NCI-H774 (cell line): ENCODE measurements at places on chromosomes 7 and 10.

DNA sequence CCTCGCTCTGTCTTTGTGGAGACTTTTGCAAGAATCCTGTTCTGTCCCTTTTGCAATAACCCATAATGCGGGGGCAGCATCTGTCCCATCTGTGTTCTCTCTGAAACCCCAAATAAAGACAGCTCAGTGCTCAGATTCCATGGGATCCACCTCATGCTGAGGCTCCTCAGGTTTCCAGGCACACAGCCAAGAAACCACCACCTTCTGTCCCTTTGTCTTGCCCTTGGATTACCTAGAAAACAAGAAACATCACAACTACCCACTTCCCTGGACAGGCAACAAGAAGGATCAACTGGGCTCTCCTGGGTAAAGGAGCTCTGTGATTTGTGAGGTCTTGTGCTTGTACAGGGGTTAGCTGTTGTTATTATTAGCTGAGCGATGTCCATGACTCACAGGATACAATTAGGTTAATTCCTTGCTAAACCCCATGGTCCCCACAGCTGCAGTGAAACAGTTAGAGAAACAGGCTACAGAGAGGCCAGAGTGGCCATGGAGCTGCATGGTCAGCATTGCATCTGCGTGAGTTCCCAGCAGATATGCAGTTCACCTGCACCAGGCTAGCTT lies 50.2 kb downstream of the CXCL12 start:
- DNase-seq, result no peak

GRCh38 chr7:22331704-22332103 lies 25.2 kb downstream of the RAPGEF5 start:
- DNase-seq, result no peak

- DNase-seq, result no peak
Measured at GRCh38 chr10:91051829-91052228, 130.9 kb upstream of the ANKRD1 start.

- no peak for DNase-seq
Measured at GRCh38 chr10:91495402-91495801, 85.3 kb downstream of the HECTD2 start.

GRCh38 chr7:127713758-127714157 lies 61.8 kb downstream of the SND1 start:
- DNase-seq, result no peak

- DNase-seq, result no peak
Measured at GRCh38 chr7:3243256-3243655, 57.8 kb upstream of the SDK1 start.

DNA sequence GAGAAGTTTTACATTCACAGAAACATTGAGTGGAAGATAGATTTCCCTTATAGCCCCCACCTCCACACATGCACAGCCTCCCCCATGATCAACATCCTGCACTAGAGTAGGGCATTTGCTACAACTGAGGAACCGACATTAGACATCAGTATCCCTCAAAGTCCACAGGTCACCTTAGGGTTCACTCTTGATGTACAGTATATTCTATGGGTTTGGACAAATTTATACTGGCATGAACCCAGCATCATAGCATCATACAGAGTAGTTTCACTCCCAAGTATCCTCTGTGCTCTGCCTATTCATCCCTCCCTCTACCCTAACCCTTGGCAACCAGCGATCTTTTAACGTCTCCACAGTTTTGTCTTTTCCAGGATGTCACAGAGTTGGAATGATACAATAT lies 64.4 kb downstream of the VSTM4 start:
- DNase-seq, result no peak

GRCh38 chr7:101273206-101273605 lies 28.3 kb upstream of the FIS1 start:
- no peak for DNase-seq

GRCh38 chr7:92590711-92591310 lies 621 bp upstream of the FAM133B start:
- no peak for DNase-seq

DNA sequence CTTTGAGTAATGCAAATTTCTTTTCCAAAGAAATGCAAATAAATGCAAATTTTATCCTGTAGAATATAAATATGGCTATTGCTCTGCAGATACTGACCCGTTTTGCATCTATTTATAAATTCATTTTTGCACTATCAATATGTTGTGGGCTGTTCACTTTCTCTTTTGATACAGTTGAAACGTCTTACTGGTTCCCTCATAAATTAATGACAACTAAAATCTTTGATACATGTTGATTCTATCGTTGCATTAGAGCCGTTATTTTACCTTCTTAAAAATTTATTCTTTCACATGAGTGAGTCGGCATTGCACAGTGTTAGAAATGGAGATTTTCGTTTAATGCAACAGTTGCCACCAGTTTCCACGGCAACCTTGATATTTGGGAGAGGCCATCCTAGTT lies 689.3 kb upstream of the FOXK1 start:
- no peak for DNase-seq

- no peak for DNase-seq
Measured at GRCh38 chr10:113000442-113000841, 50.4 kb downstream of the TCF7L2 start.

GRCh38 chr7:140640727-140641523 lies at the start of gene DENND2A:
TSS of gene DENND2A (minus strand) at chr7:140640813. CDS start at chr7:140602397, 38,416 bp downstream.
- DNase-seq, result peak; percentile 42

DNA sequence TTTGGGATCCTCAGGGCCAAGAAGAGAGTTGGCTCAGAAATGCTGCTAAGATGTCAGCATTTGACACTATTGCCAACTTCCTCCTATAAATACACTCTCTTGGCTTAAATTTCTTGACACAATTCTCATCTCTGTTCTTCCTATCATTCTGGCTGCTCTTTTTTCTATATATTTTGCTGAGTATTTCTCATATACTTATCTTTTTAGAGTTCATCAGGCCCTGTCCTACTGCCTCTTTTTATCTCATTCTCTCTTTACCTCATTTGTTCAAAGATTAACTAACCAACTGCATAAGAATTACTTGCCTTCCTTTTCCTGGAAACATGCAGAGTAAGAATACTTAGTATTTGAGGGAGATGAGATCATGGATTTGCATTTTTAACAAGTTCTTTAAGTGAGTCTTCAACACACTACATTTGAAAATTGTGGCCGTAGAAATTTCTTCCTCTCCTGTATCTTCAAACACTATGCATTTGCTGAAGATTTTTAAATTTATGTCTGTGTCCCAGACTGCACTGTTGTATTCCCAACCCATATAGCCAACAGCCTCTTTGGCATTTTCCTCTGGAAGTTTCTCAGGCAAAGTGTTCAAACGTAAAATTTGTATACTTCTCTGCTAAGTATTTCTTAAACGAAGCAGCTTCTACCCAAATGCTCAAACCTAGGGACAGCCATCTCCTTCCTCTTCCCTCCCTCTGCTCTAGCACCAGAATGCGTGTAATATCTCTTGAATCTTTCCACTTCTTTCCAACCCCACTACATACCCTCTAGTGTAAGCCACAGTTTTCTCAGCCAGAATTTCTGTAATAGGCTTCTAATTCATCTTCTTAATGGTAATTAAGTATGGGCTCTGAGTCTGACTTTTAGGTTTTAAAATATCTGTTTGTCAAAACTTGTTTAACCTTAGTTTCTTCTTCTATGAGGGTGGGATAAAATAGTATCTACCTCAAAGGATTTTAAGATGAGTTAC lies 35.5 kb downstream of the ARL4A start:
- DNase-seq, result no peak

DNA sequence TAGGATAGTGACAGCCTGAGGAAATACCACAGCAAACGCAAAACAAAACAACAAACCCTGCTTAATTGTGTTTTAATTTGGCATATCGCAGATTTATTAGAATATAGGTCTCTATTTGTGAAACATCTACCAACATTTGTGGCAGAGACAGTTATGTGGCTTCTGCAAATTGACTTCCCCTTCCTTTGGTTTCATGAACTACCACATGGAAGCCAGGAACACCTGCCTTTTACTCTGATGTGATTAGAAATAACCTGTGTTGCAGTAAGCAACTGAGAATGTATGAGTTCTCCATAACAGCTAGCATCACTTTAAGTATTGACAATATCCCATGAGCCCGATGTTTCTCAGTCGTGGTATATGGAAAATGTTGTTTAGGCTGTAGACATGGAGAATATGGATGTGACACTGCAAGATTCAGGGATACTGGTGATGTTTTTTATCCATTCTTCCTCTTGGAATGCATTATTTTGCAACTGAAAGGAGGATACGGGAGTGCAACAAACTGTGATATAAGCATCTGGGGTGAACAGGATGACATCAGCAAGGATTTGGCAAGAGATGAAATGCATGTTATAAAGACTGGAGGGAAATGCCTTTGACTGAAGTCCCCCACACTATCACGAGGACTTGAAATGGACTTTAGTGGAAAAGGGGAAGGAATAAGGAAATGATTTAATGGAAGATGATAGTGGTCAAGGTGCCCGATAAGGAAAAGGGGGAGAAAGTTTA lies 95.9 kb downstream of the CUBN start:
- no peak for DNase-seq

DNA sequence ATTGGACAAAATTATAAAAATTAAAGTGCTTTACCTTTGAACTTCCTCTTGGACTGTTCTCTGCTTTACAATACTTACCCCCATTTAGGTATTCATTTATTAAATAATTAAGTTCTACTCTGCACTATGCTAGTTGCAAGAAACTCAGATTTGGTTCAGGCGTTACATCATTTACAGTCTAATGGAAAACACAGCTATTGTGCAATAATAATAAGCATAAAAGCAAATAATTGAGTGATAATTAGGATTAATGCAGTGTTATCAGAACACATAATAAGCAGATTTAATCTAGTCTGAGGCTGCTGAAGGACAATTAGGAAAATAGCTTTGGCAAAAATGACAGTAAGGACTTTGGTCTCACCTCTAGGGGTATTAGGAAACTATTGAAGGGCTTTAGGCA lies 493.2 kb upstream of the ADARB2 start:
- DNase-seq, result no peak

DNA sequence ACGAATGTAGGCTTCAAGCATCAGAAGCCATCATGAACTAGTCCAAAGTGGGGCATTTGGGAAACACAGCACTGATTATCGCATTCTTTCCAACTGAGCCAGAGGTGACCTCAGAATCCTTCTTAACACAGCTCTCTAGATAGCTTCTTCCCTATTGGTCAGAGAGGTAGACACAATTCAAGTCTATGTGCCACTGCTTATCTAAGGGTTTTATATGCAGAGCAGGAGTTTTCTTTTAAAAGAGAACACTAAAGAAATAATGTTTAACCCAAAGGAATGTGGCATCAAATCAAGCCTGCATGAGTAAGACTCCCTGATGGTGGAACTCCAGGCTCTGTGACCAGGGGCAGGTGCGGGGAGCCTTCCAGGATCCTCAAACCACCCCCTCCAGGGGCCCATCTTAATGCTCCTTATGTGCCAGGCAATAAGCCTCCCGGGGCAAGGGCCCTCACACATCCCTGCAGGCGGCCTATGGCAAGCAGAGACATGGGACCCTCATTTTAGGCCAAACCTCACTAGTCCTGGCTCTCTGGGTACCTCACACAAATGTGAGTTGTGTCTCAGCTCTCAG lies 13.8 kb downstream of the HSPA12A start:
- DNase-seq, result no peak

DNA sequence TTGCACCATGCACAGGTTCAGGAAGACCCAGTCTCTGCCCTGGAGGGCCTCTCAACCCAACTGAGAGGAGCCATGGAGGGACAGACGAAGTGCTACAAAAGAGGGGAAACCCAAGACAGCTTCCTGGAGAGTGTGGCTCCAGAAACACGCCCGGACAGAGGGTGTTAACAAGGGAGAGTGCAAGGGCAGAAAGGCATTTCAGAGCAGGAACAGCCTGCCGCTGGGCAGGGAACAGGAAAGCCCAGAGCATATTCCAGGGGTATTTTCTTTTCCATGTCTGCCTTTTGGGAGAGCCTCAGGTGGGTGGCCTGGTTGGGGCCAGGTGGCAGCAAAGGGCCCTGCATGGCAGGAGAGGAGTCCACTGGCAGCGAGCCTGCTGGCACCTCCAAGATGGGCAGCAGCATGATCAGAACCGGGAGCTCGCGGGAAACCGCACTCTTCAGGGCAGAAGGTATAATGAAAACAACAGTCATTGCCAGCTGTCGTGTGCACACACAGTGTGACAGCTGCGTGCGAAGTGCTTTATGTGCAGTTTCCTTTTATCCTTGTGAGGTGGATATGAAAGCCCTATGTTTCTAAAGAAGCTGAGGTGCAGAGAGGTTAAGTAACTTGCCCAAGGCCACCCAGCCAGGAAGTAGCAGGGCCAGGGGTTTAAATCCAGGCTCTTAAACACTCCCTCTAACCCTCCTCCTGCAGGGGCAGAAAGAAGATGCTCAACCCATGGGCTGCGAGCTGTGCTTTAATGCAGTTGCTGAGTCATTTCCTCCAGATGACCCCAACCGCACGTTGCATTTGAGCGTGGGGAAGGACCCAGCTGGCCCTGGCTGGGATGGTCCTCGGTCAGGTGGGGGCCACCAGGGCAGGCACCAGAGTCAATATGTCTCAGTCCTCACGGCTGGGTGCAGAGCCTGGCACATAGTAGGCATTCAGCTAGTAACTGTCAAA lies 128.6 kb downstream of the OAT start:
- peak; percentile 17 for DNase-seq

DNA sequence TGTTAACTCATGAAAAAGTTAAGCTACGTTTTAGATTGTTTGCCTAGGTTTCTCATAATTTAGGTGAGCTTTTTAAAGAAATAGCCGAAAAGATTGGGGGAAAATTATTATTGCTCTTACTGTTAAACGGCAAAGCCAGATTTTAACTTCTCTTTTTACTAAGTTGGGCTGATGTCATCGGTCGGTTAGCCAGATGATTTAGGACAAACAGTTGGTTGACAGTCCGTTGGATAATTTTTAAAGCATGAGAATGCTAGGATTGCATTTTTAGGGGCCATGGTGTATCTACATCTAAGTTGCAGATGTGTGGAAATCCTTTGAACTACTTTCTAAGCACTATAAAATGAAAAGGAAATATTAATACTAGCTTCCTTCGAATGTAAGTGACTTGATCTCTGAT lies 280.9 kb upstream of the AKR1E2 start:
- DNase-seq, result no peak

DNA sequence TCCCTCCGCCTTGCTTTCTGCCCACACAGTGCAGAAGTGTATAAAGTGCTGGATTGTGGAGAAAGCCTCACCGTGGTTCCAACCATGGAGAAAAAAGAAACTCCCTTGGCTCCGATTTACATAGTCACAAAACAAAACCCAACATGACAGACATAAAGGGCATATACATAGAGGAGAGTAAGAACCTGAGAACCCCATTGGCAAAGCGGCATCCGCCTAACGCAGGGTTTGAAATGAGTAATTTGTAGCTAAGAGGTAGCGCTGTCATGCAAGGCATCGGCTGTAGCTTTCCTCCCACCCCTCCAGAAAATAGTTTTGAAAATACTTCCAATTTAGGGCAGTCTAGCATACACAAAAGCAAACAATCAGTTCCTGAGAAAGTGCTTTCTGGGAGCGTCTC lies 126.0 kb upstream of the NRBF2 start:
- DNase-seq, result no peak
